ENCODE measurements at places on chromosomes 13 and 19. TPM values are rescaled to one million over a fixed set of nuclear protein-coding genes. Genes with fewer than 3 reads are reported as not detected.

The ZNF350 gene
- total RNA-seq: 6.0 TPM

DNA sequence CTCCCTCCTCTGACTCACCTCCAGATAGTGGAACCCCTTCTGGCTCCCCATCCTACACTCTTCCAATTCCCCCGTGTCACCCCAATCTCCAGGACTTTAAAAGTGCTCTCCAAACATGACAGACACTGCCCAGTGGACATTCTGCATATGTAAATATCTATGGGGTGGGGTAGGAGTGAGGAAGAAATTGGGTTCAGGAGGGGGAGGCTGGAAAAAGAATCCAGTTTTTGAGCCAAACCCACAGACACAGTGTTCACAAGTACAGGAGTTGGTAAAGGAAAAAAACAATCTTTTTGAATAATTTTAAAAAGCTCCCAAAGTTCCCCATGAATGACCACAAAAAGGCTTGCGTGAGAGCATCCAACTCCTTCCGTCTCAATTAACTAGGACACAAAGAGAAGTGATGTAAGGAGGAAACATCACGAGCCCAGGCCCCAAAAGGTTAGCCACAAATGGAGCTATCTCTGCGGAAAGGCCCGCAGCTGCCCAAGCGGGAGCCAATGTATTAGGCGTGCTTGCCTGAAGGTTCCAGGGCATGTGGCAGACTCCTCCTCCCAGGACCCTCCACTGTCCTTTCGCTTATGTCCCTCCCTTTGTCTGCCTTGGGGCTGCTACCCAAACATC is 18.0 kb downstream of the ZC3H4 start:
- H3K27ac ChIP-seq: peak overlapping the region; percentile 87
- H3K4me3 ChIP-seq: no peak overlapping the region
- H3K27me3 ChIP-seq: no peaks in the 10 kb centered on the region
- DNase-seq: no peak
- H3K4me1 ChIP-seq: peaks cover 62% of the 10 kb centered on the region
- peaks cover 18% of the 10 kb centered on the region for H3K36me3 ChIP-seq

The KASH5 gene
- not detected for total RNA-seq

DNA sequence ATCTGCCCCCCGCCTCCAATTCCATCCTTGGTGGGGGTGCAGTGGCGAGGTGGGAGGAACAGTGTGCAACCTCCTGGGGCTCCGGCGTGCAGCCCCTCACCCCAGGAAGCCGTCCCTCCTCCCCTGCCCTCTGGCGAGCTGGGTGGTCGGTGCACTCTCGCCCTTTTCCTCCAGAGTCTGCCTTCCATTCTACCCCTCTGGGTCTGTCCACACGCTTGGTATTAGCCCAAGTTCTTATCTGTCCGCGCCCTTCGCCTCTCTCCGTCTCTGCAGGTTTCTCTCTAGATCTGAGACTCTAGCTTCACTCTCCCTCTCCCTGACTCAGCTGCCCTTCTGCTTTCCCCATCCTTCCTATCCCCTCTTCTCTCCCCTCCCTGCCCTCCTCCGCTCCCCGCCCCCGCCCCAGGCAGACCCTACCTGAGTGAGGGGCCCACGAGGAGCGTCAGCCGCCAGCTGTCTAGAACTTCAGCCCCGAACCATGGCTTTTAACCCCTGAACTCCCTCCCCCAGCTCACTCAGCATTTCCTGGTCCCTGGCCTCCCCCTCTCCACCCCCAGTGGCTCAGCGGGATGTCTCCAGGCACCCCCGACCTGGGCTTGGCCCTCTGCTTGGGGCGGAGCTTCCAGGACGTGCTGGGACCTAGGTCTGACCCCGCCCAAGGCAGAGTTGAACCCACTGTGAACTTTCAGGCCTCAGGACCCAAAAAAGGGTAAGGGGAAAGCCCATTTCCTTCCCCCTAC is 499 bp upstream of the KLK13 start:
- no peaks in the 10 kb centered on the region for H3K36me3 ChIP-seq
- no peaks in the 10 kb centered on the region for H3K4me1 ChIP-seq
- H3K27me3 ChIP-seq: peaks cover 11% of the 10 kb centered on the region
- DNase-seq: no peak

DNA sequence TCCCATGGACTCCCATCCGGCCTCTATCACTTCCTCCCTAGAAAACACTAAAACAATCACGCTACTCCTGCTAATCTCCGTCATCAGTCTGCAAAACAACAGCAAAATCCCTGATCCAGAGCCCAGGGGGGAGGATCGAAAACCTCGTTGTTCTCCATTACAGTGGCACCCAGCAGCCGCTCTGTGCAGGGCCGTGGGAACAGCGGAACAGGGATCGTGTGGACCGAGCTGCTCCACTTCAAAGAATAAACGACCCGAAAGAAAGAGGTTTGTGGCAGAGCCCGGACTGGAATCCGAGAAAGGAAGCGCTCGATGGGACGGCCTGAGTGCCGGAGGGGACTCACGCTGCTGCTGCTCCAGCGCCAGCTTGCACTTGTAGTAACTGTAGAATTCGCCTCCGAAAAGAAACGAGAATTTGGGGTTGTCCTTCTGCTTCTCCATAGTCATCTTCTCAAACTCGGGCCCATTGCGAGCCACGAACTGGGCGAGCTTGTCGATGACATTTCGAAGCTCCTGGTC is 652 bp downstream of the CHERP start:
- peaks cover 9% of the 10 kb centered on the region for H3K36me3 ChIP-seq
- H3K4me3 ChIP-seq: peak overlapping the region; percentile 90
- peaks cover 31% of the 10 kb centered on the region for H3K4me1 ChIP-seq
- DNase-seq: no peak
- peak overlapping the region; percentile 92 for H3K27ac ChIP-seq

DNA sequence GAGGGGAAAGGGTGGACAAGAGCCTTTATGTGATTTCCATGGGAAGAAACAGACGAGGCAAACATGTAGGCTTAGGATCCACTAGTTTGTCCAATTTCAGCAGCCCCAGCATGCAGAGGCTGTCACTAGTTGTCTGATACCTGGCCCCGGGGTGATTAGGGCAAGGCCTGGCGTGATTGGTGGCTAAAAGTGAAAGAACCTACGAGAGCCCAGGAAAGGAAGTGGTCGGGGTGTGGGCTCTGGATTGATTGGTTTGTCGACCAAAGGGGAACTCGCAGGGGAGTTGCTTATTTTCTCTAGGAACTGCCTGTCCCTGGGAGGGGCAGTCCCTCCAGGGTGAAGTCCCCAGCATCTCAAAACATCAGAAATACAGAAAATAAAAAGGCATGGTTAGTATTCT is 64.2 kb upstream of the UQCRFS1 start:
- H3K27ac ChIP-seq: no peak overlapping the region
- H3K27me3 ChIP-seq: peaks cover 9% of the 10 kb centered on the region
- no peaks in the 10 kb centered on the region for H3K36me3 ChIP-seq

The GNG7 gene
- 0.68 TPM for total RNA-seq

DNA sequence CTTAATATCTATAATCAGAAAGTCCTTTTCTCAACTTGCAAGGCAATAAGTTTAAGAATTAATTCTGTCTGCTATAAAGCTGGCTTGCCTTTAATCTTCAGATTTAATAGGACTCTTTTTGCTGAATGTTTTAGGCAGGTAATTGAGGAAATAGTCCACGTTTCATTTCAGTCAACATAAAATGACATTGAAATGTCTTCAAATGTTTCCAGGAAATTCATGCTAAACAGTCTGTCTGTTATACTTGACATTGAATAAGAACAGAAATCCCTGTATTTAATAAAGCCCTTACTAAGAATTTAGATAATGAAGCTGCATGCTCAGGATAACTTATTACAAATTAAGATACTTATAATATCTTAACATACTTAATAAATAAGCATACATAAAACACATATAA is 84.2 kb downstream of the PCDH9 start:
- peaks cover 26% of the 10 kb centered on the region for H3K4me1 ChIP-seq
- H3K4me3 ChIP-seq: no peak overlapping the region
- H3K36me3 ChIP-seq: no peaks in the 10 kb centered on the region

The CEACAM19 gene
- total RNA-seq: 5.2 TPM

The FAM124A gene
- total RNA-seq: 0.75 TPM

The CRLF1 gene
- total RNA-seq: 14.9 TPM

- no peaks in the 10 kb centered on the region for H3K4me1 ChIP-seq
- DNase-seq: no peak
- H3K4me3 ChIP-seq: no peak overlapping the region
Observed at GRCh38 chr19:17256130-17256529, 8.4 kb downstream of the USHBP1 start.

The FLT1 gene
- total RNA-seq: 30.0 TPM

DNA sequence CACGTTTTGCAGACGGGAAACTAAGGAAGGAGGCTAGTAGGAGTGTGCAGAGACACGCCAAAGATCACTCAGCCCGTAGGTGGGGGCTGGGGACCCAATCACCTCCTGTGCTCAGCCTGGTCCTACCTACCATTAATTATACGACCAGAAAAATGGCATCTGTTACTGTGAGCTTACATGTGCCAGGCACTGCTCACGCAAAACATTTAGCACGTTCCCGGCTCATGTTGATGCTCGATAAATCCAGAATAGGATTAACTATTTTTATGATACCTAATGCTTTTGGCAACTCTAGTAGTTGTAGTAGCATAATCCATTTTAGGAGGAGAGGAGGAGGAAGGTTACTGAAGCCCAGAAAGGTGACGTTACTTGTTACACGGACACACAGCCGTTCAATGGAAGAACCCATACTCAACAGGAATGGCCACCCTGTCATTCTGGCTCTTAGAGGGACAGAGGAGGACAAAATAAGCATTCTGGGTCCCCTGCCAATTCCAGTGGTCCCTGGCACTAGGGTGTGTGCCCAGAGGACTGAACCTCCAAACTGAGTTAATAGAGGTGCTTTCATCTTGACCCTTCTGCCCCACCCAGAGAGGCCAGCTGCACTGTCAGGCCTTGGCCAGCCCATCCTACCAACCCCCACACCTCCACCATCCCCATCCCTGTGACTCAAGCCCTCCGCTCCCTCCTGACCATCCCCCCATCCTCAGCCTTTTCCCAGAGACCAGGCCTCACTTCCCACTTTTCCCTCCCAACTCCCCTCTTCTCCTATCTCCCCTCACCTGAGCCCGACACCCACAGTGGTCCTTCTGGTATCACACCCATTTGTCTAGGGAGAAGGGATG is 5.0 kb upstream of the EML2 start:
- H3K4me1 ChIP-seq: peaks cover 18% of the 10 kb centered on the region
- H3K4me3 ChIP-seq: no peak overlapping the region
- H3K36me3 ChIP-seq: no peaks in the 10 kb centered on the region

The KRI1 gene
- 17.5 TPM for total RNA-seq

DNA sequence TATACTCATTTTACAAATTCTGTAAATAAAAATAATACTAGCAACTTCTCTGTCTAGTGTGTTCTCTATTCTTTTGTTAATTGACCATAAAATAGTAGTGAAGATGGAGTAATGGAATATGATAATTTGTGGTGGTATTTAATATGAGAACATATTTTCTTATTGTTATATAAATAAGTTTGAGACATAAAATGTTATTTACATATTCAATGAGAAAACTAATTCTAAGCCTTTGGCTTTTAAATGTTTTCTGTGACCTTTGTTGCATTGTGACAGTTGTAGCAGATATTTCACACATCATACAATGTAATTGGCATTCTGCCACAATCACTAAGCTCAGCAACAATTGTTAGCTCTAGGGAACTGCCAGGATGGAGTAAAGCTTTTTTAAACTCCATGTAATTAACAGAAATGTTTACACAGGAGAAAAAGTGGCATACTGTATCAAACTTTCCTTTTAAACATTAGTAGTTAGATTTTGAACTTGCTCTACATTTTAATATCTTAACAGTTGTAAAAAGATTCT is 562.1 kb upstream of the PCDH9 start:
- H3K36me3 ChIP-seq: no peaks in the 10 kb centered on the region
- no peak for DNase-seq
- H3K27ac ChIP-seq: no peak overlapping the region
- no peak overlapping the region for H3K4me3 ChIP-seq
- H3K4me1 ChIP-seq: no peaks in the 10 kb centered on the region

The RPL13A gene
- 1,968 TPM for total RNA-seq

GRCh38 chr13:79621449-79621848 is 140.5 kb downstream of the NDFIP2 start:
- no peaks in the 10 kb centered on the region for H3K4me1 ChIP-seq
- H3K27ac ChIP-seq: no peak overlapping the region
- DNase-seq: no peak
- no peaks in the 10 kb centered on the region for H3K27me3 ChIP-seq
- no peaks in the 10 kb centered on the region for H3K36me3 ChIP-seq
- no peak overlapping the region for H3K4me3 ChIP-seq

- no peaks in the 10 kb centered on the region for H3K36me3 ChIP-seq
- H3K4me1 ChIP-seq: no peaks in the 10 kb centered on the region
- no peaks in the 10 kb centered on the region for H3K27me3 ChIP-seq
- no peak for DNase-seq
- no peak overlapping the region for H3K27ac ChIP-seq
Observed at GRCh38 chr13:112177450-112178288, 110.7 kb downstream of the SOX1 start.

The CCDC169 gene
- 0.10 TPM for total RNA-seq

DNA sequence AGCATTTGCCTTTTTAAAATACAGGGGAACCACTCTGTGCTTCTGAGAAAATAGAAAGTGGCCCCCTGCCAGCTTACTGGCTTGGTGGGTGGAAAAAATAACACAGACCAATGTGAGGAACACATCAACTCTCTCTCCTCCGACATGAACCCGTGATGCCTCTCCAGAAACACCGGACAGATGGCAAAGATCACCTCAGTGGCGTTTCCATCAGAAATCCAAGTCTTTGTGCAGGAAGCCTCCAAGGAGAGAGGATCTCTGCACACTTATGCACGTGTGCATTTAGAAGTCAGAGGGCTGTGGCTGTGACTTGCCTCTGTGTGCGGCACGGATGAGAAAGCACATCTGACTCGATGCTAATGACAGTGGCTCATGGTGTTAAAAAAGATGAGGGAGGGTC is 112.3 kb upstream of the KLF12 start:
- H3K36me3 ChIP-seq: no peaks in the 10 kb centered on the region
- H3K27ac ChIP-seq: no peak overlapping the region
- H3K27me3 ChIP-seq: no peaks in the 10 kb centered on the region
- H3K4me1 ChIP-seq: peaks cover 9% of the 10 kb centered on the region
- DNase-seq: no peak

- no peaks in the 10 kb centered on the region for H3K4me1 ChIP-seq
- H3K27ac ChIP-seq: no peak overlapping the region
- no peak for DNase-seq
- H3K27me3 ChIP-seq: no peaks in the 10 kb centered on the region
- H3K4me3 ChIP-seq: no peak overlapping the region
Observed at GRCh38 chr19:51417810-51418157, 342 bp upstream of the SIGLEC10 start.

The PALM gene
- total RNA-seq: 10.2 TPM

DNA sequence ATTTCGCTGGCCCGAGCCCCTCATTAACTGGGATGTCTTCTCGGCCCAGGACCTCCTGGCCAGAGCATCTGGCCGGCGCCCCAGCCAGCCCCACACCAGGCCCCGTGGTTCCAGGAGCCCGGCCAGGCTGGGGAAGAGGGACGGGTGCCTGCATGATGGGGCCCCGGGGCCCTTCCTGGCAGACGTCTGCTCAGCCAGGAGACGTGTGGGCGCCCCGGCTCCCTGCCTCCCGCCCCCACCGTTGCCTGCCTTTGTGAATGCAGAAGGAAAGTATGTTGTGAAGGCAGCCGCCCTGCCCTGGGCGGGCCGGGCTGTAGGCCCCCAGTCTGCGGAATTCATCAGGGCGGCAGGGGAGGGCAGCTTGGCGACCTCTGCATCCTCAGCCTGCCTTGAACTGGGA is 4.4 kb upstream of the COMP start:
- no peak overlapping the region for H3K4me3 ChIP-seq
- H3K27ac ChIP-seq: no peak overlapping the region
- no peaks in the 10 kb centered on the region for H3K36me3 ChIP-seq
- H3K4me1 ChIP-seq: no peaks in the 10 kb centered on the region
- no peak for DNase-seq

- H3K27me3 ChIP-seq: no peaks in the 10 kb centered on the region
- no peak overlapping the region for H3K27ac ChIP-seq
- H3K4me3 ChIP-seq: no peak overlapping the region
- H3K36me3 ChIP-seq: peaks cover 57% of the 10 kb centered on the region
- no peaks in the 10 kb centered on the region for H3K4me1 ChIP-seq
Observed at GRCh38 chr13:113976711-113977684, 3.1 kb upstream of the C13orf46 start.

The ZSWIM9 gene
- total RNA-seq: 8.4 TPM

All from gastrocnemius medialis (tissue), 4 donors.